PC-3 (cell line): ENCODE measurements at places on chromosomes 2 and 18. TPM values are rescaled to one million over a fixed set of nuclear protein-coding genes. Genes with fewer than 3 reads are reported as not detected.

DNA sequence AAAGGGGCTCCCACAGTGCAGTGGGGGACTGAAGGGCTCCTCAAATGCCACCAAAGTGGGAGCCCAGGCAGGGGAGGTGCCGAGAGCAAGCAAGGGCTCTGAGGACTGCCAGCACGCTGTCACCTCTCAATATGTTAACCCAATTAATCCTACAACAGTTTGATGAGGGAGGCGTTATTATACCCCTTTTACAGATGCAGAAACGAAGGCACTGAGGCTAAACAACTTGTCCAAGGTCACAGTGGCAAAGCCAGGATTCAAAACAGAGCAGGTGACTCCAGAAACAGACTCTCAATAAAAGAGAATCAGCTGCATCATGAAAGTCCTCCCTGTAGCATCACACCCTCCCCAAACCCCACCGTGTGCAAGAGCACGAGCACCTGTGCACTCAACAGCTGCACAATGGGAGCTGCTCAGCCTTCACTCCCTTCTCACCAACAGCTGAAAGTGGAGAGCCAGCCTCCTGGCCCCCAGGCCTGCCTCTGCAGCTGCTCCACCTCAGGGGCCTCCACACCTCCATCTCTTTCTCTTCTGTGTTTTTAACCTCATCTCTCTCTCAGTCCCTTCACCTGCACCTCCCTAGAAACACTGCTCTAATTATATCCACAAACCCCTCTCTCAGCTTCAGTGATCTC is 8.1 kb downstream of the NPC1 start:
- H3K27me3 ChIP-seq, result no peaks in the 10 kb centered on the region
- H3K36me3 ChIP-seq, result peaks cover 10% of the 10 kb centered on the region
- peaks cover 31% of the 10 kb centered on the region for H3K4me1 ChIP-seq
- no peak for DNase-seq

ARHGAP28 gene
- total RNA-seq, result 8.1 and 10.0 TPM in 2 replicates

DNA sequence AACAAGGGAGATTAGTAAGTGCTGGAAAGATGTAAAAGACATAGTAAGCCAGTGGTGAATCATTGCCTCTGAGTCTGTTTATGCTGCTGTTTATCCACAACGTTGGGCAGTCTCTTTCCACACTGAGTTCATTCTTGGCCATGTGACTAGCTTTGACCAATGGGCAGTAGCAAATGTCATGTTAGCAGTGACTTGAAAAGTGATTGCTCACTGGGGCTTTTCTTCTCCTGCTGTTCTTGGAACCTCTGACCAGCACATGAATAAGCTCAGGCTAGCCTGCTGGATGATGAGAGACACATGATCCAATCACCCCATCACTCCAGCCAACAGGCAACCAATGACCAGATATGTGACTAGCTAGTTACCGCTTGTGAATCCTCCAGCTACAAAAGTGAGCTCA is 360.4 kb downstream of the SLC4A3 start:
- no peaks in the 10 kb centered on the region for H3K36me3 ChIP-seq
- no peak overlapping the region for H3K4me3 ChIP-seq
- peaks cover 15% of the 10 kb centered on the region; the same call in 1 of the 2 replicates for H3K4me1 ChIP-seq
- H3K27ac ChIP-seq, result peak overlapping the region; percentile 74
- no peaks in the 10 kb centered on the region for H3K27me3 ChIP-seq

DNA sequence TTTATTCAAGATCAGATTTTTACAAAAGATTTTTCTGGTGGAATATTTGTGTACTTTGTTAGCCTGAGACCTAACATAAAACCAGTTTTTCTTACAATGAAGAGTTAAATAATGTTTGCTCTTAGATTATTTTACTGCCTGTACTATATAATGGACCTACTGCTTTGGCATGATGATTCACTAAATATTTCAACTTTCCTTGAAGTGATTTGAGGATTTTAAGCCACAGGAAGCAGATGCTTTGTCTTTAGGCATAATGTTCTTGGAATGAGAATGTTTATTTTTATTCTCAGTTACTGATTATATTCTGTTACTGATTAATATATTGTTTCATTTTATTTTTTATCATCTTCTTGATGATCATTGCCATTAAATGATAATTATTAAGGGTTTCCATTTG is 175.3 kb upstream of the LRP1B start:
- H3K36me3 ChIP-seq, result no peaks in the 10 kb centered on the region
- peak; percentile 9 for DNase-seq
- H3K27ac ChIP-seq, result no peak overlapping the region
- H3K4me1 ChIP-seq, result peaks cover 3% of the 10 kb centered on the region; the same call in 1 of the 2 replicates

DNA sequence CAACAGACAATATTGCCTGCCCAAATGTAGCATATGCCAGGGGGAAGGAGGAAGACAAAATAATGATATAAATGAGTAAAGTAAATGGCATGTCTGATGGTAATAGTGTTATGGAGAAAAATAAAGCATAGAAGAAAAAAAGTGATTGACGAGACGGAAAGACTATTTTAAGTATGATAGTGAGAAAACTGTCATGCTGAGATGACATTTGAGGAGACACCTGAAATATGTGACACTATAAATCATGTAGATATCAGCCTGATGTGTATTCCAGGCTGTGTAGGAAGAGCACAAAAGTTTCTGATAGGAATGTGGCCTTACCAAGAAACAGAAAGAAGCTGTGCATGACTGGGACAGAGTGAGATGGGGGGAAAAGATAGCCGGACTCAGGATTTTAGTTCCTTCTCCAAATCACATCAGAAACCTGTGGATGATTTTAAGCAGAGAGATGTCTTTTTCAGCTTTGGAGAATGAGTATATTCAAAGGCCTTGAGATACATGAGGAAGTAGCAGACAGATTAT is 387.3 kb upstream of the SYT4 start:
- no peaks in the 10 kb centered on the region for H3K27me3 ChIP-seq
- DNase-seq, result no peak
- peaks cover 11% of the 10 kb centered on the region for H3K4me1 ChIP-seq
- H3K4me3 ChIP-seq, result no peak overlapping the region

DNA sequence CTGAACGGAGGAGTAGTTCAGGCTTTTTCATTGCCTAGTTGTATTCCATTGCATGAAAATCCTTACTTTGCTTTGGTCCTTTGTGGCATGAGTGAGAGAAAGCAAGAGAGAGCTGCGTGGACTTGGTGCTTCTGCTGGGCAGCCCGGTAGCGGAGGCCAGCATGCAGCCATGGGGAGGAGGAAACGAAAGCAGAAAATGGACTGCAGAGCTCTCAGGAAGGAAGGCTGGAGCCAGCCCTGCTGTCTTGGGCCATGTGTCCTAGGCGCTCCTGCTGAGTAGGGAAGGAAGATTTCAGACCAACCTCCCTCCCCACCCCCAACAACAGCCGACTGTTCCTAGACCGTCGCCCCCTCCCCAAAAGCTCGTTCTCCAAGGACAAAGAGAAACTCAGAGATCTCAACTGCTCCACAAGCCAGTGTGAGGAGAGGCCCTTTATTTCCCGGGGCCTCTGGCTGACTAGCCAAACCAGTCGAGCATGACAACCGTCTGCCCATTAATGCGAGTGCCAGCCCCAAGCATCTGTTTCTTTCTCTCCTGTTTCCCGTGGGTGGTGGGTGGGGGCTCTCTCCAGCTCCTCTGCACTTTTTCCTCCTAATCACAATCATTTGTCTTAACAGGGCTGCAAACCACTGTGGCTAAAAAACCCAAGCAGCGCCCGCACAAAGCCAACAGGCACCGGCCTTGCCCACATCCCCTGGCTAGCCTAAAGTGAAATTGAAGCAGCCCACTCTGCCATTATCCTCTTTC is 66.8 kb upstream of the FZD7 start:
- H3K36me3 ChIP-seq, result no peaks in the 10 kb centered on the region
- DNase-seq, result peak; percentile 6
- H3K4me1 ChIP-seq, result no peaks in the 10 kb centered on the region; the same call in 1 of the 2 replicates
- no peak overlapping the region for H3K27ac ChIP-seq
- no peaks in the 10 kb centered on the region for H3K27me3 ChIP-seq

DNA sequence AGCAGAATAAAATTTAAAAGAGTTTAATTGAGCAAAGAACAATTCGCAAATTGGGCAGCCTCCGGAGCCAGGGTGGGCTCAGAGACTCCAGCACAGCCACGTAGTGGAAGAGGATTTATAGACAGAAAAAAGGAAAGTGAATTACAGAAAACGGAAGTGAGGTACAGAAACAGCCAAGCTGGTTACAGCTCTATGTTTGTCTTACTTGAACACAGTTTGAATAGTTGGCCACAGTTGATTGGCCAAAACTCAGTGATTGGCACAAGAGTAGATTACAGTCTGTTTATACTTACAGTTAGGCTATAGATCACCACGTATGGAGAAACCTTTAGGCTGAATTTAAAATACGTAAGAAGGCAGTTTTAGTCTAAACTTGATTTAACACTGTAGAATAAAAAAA is 78.8 kb upstream of the NEDD4L start:
- H3K36me3 ChIP-seq, result no peaks in the 10 kb centered on the region
- H3K4me3 ChIP-seq, result no peak overlapping the region
- H3K4me1 ChIP-seq, result peaks cover 7% of the 10 kb centered on the region; the same call in 1 of the 2 replicates
- H3K27me3 ChIP-seq, result no peaks in the 10 kb centered on the region
- no peak for DNase-seq
- H3K27ac ChIP-seq, result no peak overlapping the region

- H3K4me3 ChIP-seq, result no peak overlapping the region
- DNase-seq, result peak; percentile 36
- H3K27ac ChIP-seq, result peak overlapping the region; percentile 25; the same call in 1 of the 2 replicates
These were observed 63.2 kb upstream of the MGAT4A start for GRCh38 chr2:98793897-98794830.

GRCh38 chr2:56812432-56812831 is 628.6 kb downstream of the CCDC85A start:
- peak; percentile 63 for DNase-seq
- 0 out of 2 replicates have a peak, but pooled peaks cover 1% of the 10 kb centered on the region for H3K27me3 ChIP-seq
- peak overlapping the region; percentile 25; the same call in 1 of the 2 replicates for H3K27ac ChIP-seq
- H3K4me1 ChIP-seq, result peaks cover 18% of the 10 kb centered on the region
- no peaks in the 10 kb centered on the region for H3K36me3 ChIP-seq
- peak overlapping the region; percentile 20; the same call in 1 of the 2 replicates for H3K4me3 ChIP-seq

- no peaks in the 10 kb centered on the region for H3K4me1 ChIP-seq
- no peak overlapping the region for H3K4me3 ChIP-seq
- no peaks in the 10 kb centered on the region for H3K36me3 ChIP-seq
- H3K27ac ChIP-seq, result no peak overlapping the region
- no peak for DNase-seq
These were observed 49.3 kb downstream of the ADD2 start for GRCh38 chr2:70718736-70719135.

DNA sequence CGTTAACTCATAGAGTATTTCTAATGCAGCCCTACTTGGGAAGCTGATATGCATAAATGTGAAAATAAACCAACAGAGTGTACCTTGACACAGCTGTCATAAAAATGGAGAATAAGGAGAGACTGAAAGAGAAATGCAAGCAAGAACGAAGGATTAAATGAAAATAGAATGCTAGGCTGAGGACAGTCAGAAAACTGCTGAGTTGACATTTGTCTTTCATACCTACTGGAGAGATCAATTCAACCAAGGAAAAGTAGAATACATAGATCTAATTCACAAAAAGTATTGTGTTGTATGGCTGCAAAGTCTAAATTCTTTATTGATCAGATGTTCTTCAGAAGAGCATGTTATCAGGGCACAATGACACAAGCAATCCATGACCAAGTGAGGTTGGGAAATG is 112.0 kb downstream of the EPHA4 start:
- H3K27ac ChIP-seq, result no peak overlapping the region
- H3K36me3 ChIP-seq, result no peaks in the 10 kb centered on the region
- H3K4me1 ChIP-seq, result no peaks in the 10 kb centered on the region

DNA sequence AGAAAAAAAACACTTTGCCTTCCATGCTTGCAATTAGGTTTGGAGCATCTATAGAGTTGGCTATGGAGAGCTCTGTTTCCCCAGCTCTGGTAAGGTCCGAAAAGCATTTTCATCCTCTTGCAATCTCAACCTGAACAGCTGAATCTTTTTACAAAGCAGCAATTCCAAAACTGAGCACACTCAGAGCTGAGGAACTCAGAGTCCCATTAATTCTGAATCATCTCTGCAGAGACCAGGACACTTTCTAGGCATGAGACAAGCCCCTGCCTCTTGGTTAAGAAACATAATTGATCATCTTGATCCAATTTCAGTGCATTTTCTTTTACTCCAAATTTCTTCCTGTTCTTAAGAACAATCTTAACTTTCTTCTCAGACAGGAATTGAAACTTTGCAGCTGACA is 4.2 kb downstream of the CNGA3 start:
- 0 out of 2 replicates have a peak, but pooled peaks cover 3% of the 10 kb centered on the region for H3K27me3 ChIP-seq
- no peak for DNase-seq
- no peak overlapping the region for H3K27ac ChIP-seq
- no peaks in the 10 kb centered on the region for H3K36me3 ChIP-seq
- H3K4me1 ChIP-seq, result no peaks in the 10 kb centered on the region
- no peak overlapping the region for H3K4me3 ChIP-seq

DSC2 gene
- total RNA-seq, result 4.8 and 6.9 TPM in 2 replicates

C2orf66 gene
- 0.51 TPM in 1 of 2 replicates, not detected in the other for total RNA-seq
